ENCODE measurements at places on chromosomes 11 and 22. TPM values are rescaled to one million over a fixed set of nuclear protein-coding genes. Genes with fewer than 3 reads are reported as not detected.

The MMP10 gene
- total RNA-seq, result not detected

The RAB39A gene
- total RNA-seq, result not detected

The APOC3 gene
- total RNA-seq, result 19.3 TPM

The ESAM gene
- total RNA-seq, result 30.1 TPM

- no peak for DNase-seq
Observed at GRCh38 chr22:38040953-38041759, 16.0 kb upstream of the PICK1 start.

- DNase-seq, result no peak
Observed at GRCh38 chr22:38086001-38086845, 2.2 kb upstream of the SLC16A8 start.

- DNase-seq, result no peak
Observed at GRCh38 chr11:2270322-2271076, at the start of gene ASCL2. Gene ASCL2 (minus strand): TSS chr11:2270588. CDS start chr11:2270332, 256 bp downstream.

DNA sequence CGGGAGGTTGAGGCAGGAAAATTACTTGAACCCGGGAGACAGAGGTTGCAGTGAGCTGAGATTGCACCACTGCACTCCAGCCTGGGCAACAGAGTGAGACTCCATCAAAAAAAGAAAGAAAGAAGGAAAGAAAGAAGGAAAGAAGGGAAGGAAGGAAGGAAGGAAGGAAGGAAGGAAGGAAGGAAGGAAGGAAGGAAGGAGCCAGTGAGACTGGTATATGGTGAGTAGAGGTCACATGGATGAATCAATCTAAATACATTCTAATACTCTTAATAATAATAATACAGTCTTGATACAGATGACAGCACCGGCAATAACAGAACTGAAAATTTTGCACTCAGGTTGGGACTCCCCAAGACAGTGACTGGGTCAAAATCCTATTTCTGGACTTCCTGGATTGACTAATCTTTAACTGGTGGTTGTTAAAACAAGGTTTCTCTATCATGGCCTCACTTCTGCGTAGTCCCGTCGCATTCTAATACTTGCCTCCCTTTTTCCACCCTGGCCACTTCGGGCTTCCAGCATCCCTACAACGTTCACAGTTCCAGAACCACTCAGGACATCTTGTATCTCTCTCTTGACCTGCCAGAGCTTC, 53.5 kb upstream of the EIF3M start:
- no peak for DNase-seq

- no peak for DNase-seq
Observed at GRCh38 chr22:42560781-42561180, 7.0 kb downstream of the SERHL2 start.

DNA sequence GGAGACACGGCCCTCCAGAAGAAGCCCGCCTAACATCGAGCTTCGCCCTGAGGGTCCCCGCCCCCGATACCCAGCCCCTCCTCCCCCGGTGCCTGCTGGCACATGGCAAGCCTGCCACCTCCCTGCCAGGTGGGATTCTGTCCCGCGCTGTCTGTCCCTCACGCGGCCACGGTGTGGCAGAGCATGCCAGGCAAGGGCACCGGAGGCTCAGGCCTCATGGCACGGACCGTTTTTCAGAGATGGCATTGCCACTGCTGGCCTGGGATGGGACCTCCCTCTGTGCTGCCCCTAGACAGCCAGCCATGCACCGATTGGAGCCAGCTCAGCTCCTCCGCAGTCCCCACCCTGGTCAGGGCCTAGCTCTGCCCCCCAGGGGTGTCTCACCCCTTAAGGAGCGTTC, 19.4 kb downstream of the MRPL23 start:
- DNase-seq, result peak; percentile 86

GRCh38 chr11:68440224-68440623, 20.3 kb upstream of the PPP6R3 start:
- no peak for DNase-seq

- no peak for DNase-seq
Observed at GRCh38 chr22:43432883-43433415, 21.1 kb downstream of the MPPED1 start.

GRCh38 chr11:121723246-121723741, 270.5 kb upstream of the SORL1-AS1 start:
- no peak for DNase-seq

GRCh38 chr11:18692941-18693760, 5.4 kb upstream of the TMEM86A start:
- DNase-seq, result no peak

Data from gastrocnemius medialis (tissue), 4 donors.